GM04503 (cell line): ENCODE measurements at places on chromosomes 7 and 10.

- DNase-seq: no peak
Measured at GRCh38 chr10:50477287-50478203, 146.2 kb downstream of the SGMS1 start.

DNA sequence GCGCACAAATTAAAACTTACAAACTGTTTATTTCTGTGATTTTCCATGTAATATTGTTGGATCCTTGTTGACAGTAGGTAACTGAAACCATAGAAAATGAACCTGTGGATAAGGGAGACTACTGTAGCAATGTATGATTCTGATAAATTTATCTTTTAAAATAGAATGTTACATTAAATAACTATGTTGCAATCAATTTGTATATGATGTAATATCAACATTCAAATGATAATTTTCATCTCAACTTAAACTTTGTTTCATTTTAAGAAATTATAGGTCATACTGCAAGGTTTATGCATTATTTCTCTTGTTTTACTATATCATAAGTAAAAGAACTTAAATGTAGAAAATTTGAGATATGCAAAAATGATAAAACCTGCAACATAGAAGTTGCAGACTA lies 718.0 kb upstream of the MBL2 start:
- no peak for DNase-seq

DNA sequence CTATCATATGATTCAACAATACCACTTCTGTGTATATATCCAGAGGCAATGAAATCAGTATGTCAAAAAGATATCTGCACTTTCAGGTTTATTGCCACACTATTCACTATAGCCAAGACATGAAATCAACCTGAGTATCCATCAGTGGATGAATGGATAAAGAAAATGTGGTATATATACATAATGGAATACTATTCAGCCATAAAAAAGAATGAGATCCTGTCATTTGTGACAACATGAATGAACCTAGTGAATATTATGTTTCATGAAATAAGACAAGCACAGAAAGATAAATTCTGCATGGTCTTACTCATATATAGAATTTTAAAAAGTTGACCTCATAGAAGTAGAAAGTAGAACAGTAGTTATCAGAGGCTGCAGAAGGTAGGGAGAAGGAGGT lies 281.1 kb downstream of the BAMBI start:
- no peak for DNase-seq

- DNase-seq: no peak
Measured at GRCh38 chr7:6436385-6436685, 11.4 kb downstream of the DAGLB start.

GRCh38 chr7:1019789-1020610 lies 24.3 kb upstream of the GPR146 start:
- DNase-seq: no peak

- peak; percentile 97 for DNase-seq
Measured at GRCh38 chr10:124340033-124340760, 78.5 kb downstream of the OAT start.

DNA sequence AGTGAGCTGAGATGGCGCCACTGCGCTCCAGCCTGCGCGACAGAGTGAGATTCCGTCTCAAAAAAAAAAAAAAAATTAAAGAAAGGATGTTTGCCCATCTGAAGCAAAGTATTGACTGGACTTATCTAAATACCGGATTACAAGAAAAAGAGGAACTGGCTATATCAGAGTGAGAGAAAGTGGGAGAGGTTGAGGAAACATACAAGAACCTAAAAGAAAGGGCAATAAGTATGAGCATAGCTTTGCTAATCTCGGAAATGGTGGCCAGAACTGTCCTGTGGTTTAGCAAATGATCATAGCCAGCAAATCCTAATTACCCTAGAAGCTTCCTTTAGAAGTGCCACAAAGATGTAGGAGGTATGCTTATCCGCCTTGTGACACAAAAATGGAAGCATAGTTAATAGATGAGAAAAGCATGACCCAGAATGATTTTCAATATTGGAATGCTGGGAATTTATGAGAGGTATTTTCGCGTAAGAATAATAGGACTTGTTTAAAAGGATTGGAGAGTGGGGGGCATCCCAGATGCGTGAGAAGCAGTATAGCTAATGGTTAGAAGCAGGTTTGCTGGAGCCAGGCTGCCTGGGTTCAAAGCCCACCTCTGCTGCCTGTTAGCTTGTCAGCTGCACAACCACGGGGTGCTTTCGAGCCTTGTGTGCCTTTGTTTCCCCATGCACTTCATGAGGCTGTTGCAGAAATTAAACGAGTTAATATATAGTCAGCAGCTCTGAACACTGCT lies 1.2 kb upstream of the GTPBP4 start:
- DNase-seq: peak; percentile 69
